Mucosa of descending colon (tissue), 3 donors: ENCODE measurements at places on chromosomes 11 and 22. TPM values are rescaled to one million over a fixed set of nuclear protein-coding genes. Genes with fewer than 3 reads are reported as not detected.

DNA sequence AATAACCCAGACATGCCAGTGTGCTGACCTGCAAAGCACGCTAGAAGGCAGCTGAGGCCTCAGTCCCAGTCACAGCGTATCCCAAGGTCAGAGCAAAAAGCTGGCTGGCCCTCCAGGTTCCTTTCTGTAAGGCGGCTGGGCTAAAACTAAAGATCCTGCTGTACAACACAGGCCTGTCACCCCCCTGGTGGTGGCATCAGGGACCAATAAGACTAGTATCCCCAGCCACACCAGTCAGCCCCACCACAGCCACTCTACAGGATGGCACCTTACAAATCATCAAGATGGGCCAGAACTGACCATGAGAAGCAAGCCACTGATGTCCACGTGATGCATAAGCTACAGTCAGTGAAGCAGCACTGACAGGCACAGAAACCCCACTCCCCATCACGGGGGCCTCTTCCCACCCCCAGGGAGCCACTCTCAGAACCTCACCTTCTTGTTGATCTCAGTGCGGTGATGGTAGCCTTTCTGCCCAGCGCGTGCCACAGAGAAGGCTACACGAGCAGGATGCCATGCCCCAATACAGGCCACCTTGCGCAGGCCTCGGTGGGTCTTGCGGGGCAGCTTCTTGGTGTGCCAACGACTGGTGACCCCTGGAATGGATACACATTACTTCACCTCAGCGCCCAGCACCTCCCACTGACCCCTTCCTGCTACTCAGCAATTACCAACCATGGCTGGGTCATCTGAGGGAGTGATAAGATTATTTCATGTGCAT is 5.0 kb downstream of the RPL3 start:
- no peak for DNase-seq

DNA sequence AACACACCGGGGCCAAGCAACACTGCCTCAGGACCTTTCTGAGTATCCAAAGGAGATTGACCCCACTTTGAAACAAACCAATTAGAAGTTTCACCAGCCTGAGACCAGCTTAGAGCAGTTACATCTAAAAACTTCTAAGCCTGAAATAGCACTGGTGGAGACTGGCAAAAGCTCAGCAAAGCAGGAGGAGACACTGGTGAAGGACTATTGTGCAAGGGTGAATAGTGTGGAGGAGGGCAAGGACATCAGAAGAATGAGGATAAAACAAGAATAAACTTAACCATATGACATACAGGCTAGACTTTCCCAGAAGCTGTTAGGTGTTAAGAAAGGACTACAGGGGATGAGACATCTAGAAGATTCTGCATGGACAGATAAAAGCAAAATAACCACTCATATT is 152.4 kb downstream of the FCHSD2 start:
- no peak for DNase-seq

GRCh38 chr11:113188371-113188834 is 126.0 kb upstream of the TTC12 start:
- no peak for DNase-seq

- peak; percentile 4 for DNase-seq
Observed at GRCh38 chr11:69496631-69497220, 15.3 kb downstream of the LINC01488 start.

GRCh38 chr11:107699371-107700285 is 12.2 kb downstream of the SLN start:
- DNase-seq = no peak

DNA sequence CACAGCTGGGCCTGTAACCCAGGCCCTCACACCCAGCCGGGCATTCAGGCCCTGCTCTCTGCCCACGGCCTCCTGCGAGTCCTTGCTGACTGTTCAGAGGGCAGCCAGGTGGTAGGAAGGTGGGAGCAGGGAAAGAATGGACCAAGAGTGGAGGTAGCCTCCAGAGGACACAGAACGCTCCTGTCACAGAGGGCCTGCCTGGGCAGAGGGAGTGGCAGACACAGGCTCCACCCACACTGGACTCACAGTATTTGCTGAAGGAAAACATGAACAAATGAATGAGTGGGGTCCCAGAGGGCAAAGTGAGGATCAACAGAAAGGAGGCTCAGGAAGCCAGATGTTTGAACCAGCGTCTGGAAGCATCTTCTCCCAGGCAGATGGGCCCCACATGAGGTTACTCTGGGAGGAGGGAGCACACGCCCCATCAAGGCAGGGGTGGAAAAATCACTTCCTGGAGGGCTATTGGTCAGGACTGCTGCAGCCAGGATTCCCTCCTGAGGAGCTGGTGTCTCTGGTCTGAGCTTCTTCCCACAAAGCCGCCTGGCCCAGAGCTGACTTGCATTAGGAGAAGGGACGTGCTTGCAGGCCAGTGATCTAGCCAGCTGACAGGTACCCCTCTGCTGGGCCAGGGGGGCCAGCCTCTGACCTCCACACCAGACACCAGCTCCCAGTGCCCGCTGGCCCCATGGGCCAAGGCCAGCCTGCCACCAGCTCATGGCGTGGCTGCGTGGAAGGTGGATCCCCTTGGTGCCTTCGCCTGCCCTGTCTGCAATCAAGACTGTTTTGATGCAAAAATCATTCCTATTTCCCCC is 84.0 kb downstream of the THAP12 start:
- no peak for DNase-seq

GRCh38 chr11:78298291-78298771 is 109.6 kb downstream of the USP35 start:
- DNase-seq = no peak

GRCh38 chr11:17547051-17547577 is at the start of gene OTOG:
TSS of gene OTOG (plus strand) at chr11:17547259. CDS start at chr11:17547373, 114 bp downstream.
- no peak for DNase-seq

DNA sequence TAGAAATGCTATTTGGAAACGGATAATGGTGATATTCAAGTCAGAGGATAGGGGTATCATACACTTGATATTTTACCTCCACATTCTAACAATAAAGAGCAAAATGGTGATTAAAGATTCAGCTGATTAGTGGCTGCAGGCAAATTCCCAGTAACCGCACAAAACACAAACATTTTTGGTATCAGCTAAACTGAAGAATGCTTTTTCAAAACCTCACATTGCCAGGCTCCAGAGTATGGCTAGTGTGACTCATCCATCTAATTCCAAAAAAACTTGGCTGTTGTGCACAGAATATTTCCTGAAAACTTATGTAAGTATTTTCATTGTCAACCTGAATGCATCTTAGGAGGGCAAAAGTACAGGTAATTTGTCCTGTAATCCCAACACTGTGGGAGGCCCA is 10.9 kb downstream of the SRPRA start:
- no peak for DNase-seq

DNA sequence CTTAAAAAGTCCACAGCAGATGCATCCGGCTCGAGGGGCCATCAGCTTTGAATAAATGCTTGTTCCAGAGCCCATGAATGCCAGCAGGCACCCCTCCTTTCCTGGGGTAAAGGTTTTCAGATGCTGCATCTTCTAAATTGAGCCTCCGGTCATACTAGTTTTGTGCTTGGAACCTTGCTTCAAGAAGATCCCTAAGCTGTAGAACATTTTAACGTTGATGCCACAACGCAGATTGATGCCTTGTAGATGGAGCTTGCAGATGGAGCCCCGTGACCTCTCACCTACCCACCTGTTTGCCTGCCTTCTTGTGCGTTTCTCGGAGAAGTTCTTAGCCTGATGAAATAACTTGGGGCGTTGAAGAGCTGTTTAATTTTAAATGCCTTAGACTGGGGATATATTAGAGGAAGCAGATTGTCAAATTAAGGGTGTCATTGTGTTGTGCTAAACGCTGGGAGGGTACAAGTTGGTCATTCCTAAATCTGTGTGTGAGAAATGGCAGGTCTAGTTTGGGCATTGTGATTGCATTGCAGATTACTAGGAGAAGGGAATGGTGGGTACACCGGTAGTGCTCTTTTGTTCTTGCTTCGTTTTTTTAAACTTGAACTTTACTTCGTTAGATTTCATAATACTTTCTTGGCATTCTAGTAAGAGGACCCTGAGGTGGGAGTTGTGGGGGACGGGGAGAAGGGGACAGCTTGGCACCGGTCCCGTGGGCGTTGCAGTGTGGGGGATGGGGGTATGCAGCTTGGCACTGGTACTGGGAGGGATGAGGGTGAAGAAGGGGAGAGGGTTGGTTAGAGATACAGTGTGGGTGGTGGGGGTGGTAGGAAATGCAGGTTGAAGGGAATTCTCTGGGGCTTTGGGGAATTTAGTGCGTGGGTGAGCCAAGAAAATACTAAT is 1.9 kb downstream of the NEAT1 start:
- peak; percentile 65 for DNase-seq

Gene EIF3M
- 132 TPM for total RNA-seq

Gene PDE2A
- total RNA-seq = 7.0 TPM

Gene UBQLN3
- not detected for total RNA-seq

Gene STK33
- total RNA-seq = 15.1 TPM

Gene TIMP3
- total RNA-seq = 193 TPM

Gene MTNR1B
- not detected for total RNA-seq

Gene GAS2
- total RNA-seq = 2.0 TPM

Gene POU2AF1
- 5.4 TPM for total RNA-seq

Gene NCF4
- total RNA-seq = 14.8 TPM

Gene SYT13
- total RNA-seq = 22.7 TPM

Gene PDGFD
- total RNA-seq = 5.7 TPM

Gene RTCB
- total RNA-seq = 73.1 TPM
